Activated CD4-positive, alpha-beta T cell treated with anti-CD3 and anti-CD28 coated beads, Interleukin-2, Interleukin-6, amounts not matched to agents 100 ng/mL and 50 ng/mL, durations not matched to agents 16 hours and 8 hours (primary cell): ENCODE measurements at places on chromosomes 16 and 17.

- DNase-seq = no peak
Observed at GRCh38 chr16:8355675-8356074, 234.6 kb downstream of the TMEM114 start.

- DNase-seq = no peak
Observed at GRCh38 chr17:77887110-77887463, 71.4 kb upstream of the TNRC6C start.

- DNase-seq = no peak
Observed at GRCh38 chr16:61149709-61150108, 886.5 kb downstream of the CDH8 start.

DNA sequence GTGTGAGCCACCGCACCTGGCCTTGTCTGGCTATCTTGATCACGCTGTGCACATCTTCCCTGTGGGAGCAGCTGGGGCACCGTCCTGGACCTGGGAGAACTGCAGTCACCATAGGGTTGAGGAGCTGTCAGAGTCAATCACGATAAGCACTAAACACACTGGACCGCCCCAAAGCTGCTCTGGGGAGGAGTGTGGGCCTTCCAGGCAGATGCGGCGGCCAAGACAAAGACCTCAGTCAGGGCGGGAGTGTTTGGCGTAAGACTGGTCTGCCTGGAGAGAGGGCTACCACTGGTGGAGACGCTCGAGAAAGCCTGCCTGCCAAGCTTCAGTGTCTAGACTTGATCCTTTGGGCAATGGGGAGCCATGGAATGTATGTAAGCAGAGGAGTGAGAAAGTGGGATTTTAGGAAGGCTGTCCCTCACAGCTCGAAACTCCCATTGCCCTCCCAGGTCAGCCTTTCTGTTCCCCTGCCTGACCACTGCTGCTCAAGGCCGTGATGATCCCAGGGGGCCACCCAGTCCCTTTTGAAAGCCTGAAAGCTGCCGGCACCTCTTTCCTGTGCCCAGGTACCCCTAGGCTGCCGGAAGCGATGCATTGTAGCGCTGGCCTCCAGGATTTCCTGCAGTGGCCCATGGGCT lies 29.3 kb upstream of the CIBAR2 start:
- no peak for DNase-seq

GRCh38 chr17:27807567-27808470 lies 7.5 kb upstream of the NOS2 start:
- DNase-seq = peak; percentile 81

DNA sequence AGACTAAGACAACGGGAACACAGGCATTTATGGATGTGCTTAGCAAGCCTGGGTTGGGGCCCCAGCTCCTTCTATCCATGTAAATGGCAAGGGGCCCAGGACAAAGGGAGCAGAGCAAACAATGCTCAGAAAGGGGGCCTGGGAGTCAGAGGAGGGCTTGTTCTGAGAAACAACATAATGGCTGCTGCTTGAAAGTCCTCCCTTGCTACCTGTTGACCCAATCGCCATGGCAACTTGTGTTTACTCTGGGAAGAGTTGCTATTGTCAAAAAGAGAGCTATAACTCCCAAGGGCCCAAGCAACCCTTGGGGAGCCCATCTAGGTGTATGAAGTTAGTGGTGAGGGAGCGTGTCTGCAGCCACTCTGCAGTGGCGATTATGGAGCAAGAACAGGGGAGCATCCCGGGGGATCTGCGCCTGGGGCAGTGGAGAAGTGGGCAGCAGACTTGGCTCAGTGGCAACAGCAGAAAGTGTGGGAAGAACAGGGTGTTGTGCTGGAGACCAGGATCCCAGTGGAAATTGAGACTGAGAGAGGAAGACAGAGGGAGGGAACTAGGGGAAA lies 118.7 kb upstream of the NLRP1 start:
- DNase-seq = no peak

DNA sequence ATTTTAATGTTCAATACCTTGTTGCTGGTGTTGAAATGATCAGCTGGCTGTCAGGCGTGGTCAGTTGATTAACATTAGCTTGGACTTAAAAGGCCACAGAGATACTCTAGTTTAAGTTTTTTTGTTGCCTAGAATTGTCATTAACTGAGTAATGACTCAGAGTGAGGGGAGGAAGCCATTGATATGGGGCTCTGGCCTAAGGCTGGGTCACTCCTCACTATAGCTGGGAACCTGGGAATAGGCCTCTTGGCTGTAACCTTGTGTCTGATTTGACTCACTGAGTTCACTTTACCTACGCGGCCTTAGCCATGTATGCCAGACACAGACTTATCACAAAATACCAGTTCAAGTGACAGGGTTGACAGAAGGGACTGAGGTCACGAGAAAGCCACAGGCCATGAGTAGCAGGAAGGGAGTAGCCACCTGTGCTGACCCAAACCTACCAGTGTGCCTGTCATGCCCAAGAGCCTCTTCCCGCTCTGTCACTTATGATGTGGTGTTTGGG lies 37.9 kb upstream of the ADCY7 start:
- DNase-seq = no peak

GRCh38 chr17:75976175-75976848 lies 2.7 kb downstream of the ACOX1 start:
- no peak for DNase-seq

- DNase-seq = no peak
Observed at GRCh38 chr17:49600949-49601348, 25.3 kb downstream of the NXPH3 start.

DNA sequence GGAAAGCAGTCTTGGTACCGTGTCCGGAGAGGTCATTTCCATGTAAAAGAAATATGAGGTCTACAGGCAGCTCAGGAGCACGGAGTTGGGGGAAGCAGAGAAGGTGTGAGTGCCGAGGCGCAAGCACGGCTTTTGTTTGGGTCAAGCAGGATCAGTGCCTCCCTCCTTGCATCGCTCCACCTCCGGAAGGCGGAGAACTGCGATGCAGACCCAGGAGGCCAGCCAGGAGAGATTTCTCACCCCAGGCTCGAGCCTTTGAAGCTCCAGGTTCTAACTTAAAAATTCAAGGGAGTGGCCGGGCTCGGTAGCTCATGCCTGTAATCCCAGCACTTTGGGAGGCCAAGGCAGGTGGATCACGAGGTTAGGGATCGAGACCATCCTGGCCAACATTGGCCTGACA lies 25.0 kb downstream of the NAA60 start:
- no peak for DNase-seq
